ENCODE measurements at places on chromosomes 6 and 20.

DNA sequence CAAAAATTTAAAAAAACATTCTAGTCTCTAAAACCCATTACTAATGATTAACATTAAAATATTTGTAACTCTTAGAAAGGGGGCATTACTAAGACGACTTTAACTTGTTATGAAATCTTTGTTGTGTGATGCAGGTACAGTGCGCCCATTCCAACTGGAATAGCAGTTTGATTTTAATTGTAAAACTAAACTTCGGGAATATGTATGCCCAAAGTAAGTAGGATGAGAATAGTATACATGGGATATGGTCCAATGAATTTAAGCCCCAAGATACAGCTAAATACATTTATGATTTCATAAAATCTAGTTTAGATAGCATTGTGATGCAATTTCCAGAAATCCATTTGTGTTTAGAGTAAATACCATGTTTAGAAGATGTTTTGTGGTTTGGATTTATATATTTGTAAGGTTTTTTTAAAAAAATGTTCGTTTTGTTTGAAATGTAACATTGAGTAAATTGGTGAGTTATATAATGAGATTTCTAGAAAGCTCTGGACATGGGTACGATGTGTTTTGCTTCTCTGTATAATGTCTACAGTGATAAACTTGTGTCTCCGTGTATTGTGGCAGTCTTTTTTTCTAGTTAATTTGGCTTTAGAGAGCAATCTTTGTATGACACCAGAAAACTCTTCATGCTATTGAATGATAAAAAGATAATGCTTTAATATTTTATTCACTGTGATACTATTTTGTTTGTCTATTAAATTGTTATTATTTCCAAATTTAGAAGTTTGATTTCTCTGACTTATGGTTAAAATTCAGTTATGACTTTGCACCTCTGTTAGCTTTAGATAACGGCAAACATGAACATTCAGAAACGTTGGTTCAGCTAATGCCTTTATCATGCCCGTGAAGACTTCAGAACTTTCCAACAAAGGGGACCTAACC lies 54.8 kb downstream of the RNF182 start:
- no peak for DNase-seq

- no peak for DNase-seq
Observed at GRCh38 chr20:34705008-34705396, 858 bp downstream of the TP53INP2 start.

GRCh38 chr6:110233770-110234374 lies 53.6 kb downstream of the CDC40 start:
- peak; percentile 47 for DNase-seq

DNA sequence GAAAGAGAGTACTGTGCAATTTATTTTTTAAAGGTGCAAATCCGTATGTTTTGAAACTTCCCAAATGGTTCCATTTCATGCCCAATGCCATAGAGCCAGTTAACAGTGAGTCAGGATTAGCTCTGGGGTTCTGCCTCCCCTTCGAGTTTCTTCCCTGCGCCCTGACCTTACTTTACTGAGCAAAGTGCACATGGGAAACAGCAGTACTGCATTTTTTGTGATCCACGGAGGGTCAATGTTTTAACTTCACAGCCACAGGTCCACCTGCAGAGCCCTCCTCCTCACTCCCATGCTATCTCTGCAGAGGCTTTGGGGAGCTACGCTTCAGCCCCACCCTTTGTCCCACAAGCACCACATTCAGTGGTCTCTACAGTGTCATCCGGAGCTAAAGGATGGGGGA lies 44.0 kb upstream of the CNKSR3 start:
- no peak for DNase-seq

DNA sequence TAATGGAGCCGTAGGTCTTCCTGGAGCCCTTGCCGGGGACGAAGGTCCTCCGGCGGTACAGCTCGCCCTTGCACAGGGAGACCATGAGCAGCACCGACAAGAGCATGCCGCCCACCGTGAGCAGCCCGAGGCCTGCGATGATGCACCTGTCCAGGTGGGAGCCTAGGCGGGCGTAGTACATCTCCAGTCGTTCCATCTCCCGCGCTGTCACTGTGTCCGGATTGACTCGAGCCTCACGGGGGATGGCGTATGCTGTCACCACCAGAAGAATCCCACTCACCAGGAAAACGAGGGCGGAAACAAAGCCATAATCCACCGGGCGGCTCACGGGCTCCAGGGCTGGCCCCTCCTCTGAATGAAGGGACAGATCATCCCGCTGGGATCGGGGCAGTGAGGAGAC lies 3.8 kb downstream of the TMEM74B start:
- no peak for DNase-seq

DNA sequence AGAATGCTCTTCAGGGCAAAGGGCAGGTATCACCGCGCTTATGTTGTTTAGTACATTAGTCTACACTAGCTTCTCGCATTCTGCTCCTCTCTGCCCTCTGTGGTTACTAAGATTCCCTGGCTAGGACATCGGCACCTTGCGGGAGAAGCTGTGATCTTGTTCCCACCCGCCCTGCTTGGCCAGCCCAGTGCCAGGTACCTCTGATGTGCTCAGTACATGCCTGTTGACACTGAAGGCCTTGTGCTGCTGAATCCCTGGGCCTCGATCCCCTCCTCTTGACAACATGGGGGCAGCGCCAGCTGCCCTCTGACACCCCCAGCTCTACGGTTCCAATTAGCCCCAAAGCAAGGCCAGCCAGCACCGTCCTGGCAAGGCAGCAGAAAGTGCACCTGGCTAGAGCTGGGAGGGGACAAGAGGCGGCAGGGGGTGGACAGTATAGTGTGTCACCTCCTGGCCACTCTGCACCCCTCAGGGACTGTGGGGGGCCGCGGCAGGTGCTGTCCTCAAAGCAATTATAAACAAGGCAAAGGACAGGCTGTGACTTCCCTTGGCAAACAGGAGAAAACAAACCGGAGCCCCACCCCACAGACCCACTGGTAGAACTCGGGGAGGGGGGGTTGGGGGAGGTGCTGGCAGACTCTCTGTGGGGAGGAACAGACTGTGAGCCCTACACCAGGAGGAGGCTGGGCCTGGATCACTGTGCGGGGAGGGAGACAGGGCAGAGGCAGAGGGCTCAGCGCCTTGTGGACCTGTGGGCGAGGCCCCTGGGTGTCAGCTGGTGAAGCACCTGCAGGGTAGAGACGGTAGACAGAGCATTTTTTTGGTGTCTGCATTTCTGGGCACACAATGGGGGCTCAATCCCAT lies 7.1 kb downstream of the TFEB start:
- no peak for DNase-seq

GRCh38 chr6:21309807-21310221 lies 283.7 kb upstream of the SOX4 start:
- DNase-seq, result no peak

- DNase-seq, result peak; percentile 44
Observed at GRCh38 chr20:57596998-57597939, 23.0 kb downstream of the ZBP1 start.

DNA sequence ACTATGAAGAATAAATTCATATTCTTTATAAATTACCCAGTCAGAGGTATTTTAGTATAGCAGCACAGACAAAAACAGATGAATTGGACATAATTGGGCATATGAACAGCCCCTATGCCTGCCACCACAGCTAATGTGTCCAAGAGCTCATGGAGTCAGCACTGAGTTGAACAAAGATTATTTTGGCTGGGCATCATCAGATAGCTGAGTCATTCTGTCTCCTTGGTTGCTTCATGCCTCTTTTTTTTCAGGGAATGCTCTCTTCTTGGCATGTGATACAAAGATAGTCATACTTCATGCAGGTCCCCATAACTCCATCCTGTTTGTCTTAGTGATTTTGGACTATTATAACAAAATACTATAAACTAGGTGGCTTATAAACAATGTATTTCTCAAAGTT lies 275.6 kb downstream of the TENT5A start:
- DNase-seq, result peak; percentile 82

DNA sequence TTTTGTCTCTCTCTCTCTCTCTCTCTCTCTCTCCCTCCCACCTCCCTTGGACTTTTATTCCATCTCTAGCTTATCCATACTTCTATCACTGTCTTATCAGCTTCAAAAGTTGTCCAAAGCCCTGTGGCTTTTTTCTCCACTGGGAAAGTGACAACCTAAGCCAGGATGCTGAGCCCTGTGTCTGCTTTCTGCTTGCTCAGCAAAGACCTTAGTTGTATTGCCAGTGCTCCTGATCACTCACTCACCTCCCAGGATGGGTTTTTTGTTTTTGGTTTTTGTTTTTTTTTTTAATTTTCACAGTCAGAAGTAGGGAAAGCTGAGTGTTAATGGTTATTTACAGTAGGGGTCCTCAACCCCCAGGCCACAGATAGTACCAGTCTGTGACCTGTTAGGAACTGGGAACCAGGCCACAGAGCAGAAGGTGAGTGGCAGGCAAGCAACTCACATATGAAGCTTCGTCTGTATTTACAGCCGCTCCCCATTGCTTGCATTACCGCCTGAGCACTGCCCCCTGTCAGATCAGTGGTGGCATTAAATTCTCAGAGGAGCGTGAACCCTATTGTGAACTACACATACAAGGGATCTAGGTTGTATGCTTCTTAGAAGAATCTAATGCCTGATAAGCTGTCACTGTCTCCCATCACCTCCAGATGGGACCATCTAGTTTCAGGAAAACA lies 125.0 kb upstream of the ID4 start:
- DNase-seq, result no peak

- no peak for DNase-seq
Observed at GRCh38 chr6:4817551-4817950, 41.3 kb downstream of the CDYL start.

Measured in EH (cell line).